ENCODE measurements at places on chromosomes 2 and 18.

GRCh38 chr2:213834331-213834730 lies 550.1 kb downstream of the SPAG16 start:
- no peak for DNase-seq

- no peak for DNase-seq
Observed at GRCh38 chr2:170322140-170322766, 144.3 kb downstream of the MYO3B start.

GRCh38 chr2:101515477-101515876 lies 40.6 kb upstream of the RFX8 start:
- DNase-seq, result no peak

DNA sequence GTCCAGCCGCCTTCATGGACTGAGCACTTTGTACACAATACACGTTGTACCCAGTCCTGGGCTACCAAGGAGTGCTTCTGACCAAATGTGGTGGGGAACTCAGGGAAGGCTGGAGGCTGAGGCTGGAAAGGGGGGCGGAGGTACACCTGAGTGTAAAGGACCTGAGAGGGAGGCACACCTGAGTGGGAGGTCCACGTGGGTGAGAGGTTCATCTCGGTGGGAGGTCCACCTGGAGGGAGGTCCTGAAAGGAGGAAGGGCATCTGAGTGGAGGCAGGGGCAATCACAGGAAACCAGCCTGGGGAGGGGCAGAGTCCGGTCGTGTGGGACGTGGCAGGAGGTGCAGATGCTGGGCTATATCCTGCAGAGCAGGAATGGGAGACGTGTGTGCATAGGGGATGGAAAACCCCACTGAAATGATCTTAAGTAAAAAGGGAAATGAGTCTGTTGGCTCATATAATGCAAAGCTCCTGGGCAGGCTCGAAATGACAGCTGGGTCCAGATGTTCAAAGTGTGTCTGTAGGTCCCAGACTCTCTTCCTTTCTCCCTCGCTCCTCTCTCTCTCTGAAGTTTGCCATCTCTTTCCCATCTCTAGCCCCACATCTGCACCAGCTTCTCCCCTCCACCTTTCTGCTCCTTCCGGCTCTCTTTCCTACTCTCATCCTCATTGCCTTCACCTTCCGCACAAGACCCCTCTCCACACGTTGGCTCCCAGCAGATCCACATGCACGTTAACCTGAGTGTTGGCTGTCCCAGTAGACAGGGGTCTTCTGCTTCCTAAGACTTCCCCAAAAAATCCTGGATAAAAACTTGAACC lies 137.7 kb downstream of the PXDN start:
- DNase-seq, result no peak

- no peak for DNase-seq
Observed at GRCh38 chr2:200338692-200339091, 32.2 kb downstream of the SPATS2L start.

DNA sequence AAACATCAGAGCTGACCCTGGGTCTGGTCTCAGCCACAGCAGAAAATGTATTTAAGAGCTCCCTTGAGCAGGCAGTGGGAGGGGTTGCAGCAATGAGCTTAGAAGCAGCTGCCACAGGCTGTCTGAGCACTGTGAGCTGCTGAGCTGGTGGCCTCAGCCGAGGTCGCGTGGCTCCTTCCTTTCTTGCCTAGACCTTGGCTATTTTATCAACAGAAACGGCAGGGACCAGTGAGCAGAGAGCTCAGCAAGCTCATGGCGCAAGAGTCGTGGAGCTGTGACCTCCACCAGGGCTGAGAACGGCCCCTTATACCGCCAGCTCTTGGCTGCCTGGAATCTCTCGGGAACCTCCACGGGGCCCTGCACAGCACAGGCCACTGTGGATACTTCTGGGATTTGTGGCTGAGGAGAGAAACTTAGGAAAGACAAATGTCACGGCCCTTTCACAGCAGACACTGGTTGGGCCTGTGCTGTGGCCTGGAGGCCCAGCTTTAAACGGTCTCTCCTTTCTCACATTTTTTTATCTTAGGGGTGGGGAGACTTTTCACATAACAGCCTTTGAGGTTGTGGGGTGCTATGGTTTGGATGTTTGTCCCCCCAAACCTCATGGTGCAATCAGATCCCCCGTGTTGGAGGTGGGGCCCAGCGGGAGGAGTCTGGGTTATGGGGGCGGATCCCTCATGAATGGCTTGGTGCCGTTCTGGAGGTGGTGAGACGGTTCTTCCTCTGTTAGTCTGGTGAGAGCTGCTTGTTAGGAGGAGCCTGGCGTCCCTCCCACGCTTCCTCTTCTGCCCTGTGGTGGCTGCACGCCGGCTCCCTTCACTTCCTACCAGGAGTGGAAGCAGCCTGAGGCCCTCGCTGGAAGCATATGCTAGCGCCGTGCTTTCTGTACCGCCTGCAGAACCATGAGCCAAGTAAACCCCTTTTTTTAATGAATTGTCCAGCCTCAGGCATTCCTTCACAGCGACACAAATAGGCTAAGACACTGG lies 1.7 kb downstream of the ALLC start:
- DNase-seq, result peak; percentile 57

DNA sequence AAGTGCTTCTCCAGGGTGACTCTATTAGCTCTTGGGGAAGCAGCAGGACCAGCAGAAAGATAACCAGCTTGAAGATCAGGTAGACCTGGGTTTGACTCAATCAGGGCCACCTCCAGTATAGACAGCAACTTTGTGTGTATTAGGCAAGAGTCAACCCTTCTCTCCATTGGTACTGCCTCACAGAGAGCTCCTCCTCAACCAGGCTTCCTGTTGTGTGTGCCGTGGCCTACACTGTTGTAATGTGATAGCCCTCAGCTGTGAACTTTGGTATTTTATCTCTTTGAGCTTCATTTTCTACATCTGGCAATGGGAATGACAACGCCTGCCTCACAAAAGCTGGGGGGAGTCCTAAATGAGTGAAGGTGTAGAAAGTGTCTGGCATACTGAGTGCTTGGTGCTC lies 17.0 kb upstream of the MAP3K20 start:
- no peak for DNase-seq

DNA sequence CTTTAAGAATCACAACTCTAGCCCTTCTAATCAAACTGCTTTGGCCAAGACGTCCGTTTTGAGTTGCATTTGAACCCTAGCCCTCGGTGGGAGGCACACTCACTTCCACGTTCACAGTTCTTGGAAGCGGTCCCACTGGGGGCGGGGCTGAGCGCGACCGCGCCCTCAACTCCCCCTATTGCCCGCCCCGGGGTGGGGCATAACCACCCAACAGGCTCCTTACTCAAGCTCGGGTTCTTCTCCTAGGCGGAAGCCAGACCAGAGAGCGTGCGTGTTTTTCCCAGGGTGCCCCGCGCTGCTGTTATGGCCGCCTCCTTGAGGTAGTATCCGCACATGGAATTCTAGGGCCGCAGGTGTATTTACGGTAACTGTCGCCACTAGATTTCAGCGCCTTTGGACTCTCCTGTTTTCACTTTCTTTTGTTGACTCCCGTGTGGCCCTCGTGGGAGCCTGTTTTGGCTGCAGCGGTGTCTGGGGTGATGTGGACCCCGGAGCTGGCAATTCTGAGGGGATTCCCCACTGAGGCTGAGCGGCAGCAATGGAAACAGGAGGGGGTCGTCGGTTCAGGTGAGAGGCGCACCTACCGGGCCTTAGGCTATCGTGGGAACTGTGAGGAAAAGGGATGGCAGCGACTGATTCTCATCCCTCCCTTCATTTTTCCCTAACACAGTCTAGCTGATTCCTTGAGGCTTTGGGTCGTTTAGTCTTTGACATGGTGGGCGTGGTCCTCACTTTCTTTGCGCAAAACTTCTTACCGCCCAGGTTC lies at the start of gene TTC27:
TTC27 (plus strand) TSS at position 237 of the 766 bp plus-strand sequence; CDS start at position 480, 243 bp downstream.
- DNase-seq, result peak; percentile 90

- no peak for DNase-seq
Observed at GRCh38 chr18:48785091-48785614, 165.6 kb downstream of the SMAD7 start.

- DNase-seq, result no peak
Observed at GRCh38 chr2:240993446-240994170, 4.8 kb upstream of the SNED1 start.

DNA sequence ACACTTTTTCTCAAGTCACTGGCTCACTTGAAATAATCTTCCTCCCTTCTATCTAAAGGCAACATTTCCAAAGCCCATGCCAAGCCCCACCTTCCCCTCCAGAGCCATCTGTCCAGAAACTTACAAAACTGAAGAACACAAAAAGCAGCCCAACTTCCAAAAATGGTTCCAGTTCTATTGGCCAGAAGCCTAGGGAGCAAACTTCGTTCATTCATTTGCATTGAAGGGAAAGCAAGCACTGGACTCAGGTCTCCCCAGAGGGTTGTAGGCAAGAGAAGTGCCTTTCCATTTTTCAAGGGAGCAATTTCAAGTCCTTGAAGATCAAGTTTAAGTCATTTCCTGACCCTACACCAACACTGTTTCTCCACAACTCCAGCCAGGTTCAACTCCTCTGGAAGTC lies 585.0 kb downstream of the BCL11A start:
- DNase-seq, result no peak

- no peak for DNase-seq
Observed at GRCh38 chr18:8536922-8537321, 72.3 kb upstream of the RAB12 start.

- no peak for DNase-seq
Observed at GRCh38 chr18:61842146-61842545, 50.7 kb downstream of the RNF152 start.

GRCh38 chr18:49070552-49070951 lies 119.8 kb upstream of the SMAD7 start:
- no peak for DNase-seq

DNA sequence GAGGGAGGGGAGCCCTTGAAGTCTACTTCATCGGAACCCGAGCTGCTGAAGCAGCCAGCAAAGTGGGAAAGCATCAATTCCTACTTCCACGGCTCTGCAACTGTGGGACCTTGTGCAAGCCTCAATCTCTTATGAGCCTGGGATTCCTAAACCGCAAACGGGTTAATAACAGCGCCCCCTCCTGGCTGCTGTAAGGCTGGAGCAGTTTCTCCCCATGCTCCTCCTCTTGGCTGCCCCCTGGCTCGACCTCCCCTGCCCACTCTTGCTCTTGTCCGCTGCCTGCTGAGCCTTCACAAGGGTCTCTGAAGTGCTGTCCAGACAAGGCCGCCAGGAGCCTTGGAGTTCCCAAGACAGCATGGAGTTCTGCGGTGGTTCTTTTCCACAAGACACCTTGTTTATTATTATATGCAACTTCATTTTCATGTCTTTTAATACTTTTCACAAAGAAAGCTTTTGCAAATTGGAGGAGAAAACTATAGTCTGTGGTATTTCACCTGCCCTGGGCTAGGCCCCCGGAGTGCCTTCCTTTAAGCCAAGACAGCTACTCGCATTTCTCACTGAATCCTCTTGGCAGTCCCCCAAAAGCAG lies 157.2 kb downstream of the DDX1 start:
- DNase-seq, result no peak

DNA sequence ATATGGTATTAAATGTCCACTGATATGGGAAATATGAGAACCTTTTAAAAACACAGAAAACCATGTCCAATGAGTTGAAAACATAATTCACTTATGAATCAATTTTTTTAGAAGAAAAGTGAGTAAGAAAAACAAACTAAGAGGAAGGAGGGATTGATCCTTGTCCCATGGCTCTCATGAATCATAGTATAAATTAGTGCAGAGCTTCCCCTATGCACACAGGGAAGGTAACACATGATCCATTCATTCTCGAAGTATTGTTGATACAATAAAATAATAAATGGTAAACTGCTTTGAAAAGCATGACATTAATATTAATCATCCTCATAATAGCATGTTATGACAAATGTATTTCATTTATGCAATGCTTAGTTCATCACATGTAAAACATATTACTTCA lies 872.0 kb upstream of the CNTNAP5 start:
- DNase-seq, result no peak

DNA sequence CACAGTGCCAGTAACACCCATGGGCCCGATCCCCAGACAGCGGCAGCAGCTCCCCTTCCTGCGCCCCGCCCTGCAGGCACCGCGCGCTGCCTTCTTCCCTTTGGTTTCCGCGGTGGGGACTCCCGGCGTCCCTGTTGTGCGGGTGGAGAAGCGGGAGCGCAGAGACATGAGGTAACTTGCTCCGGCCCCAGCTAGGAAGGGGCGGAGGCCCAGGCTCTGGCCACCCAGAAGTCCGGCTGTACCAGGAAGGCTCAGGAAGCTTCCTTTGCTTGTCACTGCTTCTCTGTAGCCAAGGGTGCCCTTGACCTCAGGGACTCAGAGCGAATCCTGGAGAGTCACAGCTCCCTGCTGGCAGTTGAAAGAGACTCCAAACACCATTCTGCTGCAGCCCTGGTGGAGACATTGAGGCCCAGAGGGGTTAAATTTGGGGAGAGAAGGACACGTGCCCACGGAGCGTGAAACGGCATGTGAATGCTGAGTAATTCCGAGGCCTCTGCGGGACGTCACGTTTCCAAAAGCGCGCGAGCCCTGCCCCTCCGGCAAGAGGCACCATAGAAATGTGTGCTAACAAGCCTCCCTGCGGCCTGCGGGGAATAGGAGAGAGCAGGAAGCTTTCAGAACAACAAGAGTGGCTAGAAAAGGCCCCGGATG lies 6.7 kb upstream of the ADCY3 start:
- no peak for DNase-seq

GRCh38 chr2:149050188-149050587 lies 11.7 kb downstream of the LYPD6B start:
- DNase-seq, result no peak

GRCh38 chr2:101793277-101793969 lies 95.9 kb downstream of the MAP4K4 start:
- no peak for DNase-seq

GRCh38 chr2:178473373-178473772 lies 5.0 kb downstream of the FKBP7 start:
- DNase-seq, result no peak

DNA sequence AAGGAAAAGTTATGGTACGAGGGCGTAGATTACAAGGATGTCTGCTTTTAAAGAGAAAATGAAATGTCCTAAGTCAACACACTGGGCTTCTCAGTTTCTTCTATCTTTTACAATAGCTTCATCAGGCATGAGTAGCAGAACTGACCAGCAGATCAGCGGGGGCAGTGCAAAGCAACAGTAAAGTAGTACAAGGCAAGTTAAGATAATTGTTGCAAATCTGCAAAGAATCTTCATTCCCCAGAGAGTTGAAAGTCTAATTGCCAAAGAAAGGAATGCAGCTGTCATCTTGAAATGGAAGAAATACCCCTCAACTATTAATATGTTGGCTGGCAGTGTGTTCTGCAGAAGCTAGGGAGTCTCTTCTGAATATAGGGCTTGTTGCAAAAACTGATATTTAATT lies 60.2 kb upstream of the SLC39A10 start:
- DNase-seq, result no peak

DNA sequence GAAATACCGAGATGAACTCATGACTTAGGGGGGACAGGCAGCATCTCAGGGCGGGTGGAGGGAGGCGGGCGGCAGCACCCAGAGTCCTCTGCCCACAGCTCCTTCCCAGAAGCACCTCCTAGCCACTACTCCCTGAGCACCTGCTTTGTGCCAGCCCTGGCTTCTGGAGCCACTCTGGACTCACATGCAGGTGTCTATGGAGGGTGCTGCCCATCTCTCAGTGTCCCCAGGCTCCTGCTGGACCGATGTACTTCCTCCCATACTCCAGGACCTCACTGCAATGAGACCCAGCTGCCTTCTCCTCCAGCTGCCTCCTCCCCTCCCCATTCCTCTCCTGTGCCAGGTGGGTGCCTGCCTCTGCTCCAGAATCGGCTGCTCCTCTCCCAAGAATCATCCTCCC lies 22.1 kb upstream of the OTOS start:
- no peak for DNase-seq
